ENCODE measurements at places on chromosomes 13 and 19.

GRCh38 chr13:100666124-100666523 is 8.5 kb downstream of the TMTC4 start:
- DNase-seq = no peak

GRCh38 chr13:99995589-99996380 is 14.2 kb downstream of the ZIC2 start:
- DNase-seq = peak; percentile 48

DNA sequence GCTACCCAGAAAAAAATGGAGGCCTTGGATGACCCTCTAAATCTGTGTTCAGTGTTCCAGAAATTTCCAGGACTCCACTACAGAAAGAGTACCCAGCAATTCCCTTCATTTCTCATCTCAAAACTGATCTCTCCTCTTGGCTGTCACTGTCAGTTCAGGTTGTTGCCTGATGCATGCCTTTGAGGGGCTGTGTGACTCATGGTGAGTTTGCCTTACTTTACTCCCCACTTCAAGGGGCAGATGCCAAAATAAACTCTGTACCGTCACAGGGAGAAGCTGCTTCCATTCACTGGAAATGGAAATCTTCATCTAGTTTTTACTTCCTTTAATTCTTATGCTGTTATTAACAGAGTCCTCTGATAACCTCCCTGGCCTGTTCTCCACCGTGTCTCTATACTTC is 1075.0 kb downstream of the DIAPH3 start:
- DNase-seq = peak; percentile 26

DNA sequence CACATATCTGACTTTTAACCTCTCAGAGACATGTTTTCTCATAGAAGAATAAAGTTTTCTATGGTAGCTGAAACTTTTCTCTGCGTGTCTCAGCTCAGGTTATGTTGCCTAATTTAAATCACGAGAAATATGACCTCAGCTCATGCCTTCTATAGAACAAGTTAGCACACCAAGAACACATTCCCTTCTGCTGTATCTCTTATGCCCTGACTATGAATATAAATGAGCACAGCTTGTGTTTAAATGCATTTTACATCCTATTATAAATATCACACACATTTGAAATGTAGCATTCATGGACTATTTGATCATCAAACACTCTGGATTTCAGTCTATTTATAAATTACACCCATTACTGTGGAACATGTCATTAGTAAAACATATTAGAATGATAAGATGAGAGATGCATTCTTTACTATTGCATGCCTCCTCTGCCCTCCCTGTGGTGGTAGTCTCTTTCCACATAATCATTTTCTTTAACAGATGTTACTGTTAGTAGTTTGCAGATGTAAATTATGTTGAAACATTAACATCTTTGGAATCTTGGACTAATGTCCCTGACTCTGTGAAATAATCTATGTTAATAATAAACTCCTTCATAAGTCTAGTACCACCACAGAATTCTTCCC is 2044.9 kb upstream of the PCDH20 start:
- peak; percentile 24 for DNase-seq

DNA sequence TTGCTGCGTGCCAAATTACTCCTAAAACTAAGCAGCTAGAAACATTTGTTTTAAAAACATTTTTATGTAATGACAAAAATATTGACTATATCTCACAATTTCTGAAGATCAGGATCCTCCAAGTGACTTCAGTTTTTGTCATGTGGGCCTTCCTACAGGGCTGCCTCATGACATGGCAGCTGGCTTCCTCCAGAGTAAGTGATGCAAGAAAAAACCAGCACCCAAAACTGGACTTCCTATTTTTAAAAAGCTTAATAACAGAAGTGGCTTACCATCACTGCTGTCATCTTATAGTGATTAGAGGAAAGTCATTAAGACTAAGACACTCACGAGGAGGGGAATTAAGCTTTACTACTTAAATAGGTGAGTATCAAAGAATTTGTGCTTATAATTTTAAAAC is 681.7 kb downstream of the PCDH17 start:
- DNase-seq = no peak

GRCh38 chr13:31476753-31477152 is 262.6 kb upstream of the RXFP2 start:
- DNase-seq = peak; percentile 1

DNA sequence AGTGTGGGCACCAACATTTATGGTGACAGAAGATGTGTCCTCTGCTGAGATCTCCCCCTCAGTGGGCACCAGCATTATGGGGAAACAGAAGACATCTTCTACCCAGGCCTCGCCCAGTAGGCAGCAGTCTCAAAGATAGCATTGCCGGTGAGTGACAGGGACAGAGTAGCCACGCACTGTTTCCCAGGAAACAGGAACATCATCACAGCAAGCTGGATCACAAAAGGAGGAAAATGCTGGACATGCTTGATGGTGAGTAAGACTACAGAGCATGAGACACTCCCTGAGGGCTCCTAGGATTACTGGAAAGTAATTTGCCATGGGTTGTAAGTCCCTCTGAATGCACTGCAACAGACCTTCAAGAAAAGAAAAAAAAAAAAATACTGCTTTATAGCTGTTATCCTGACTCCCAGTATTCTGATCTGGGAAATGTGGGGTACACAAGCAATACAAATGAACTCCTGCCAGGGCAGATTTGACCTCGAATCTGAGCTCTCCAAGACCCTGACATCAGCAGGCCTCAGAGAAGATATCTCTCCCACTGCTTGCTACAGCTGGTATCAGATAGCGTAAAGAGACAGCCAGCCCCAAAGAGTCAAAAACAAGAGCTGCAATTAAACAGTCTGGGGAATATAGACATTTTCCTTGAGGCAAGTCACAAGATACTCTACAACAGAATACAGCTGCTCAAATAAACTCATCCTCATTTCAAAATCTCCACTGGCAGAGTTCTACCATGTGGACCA is 180.4 kb downstream of the RBM26 start:
- peak; percentile 33 for DNase-seq

GRCh38 chr13:35987572-35988513 is 143.3 kb downstream of the DCLK1 start:
- DNase-seq = no peak
